Stimulated activated CD8-positive, alpha-beta memory T cell treated with anti-CD3 and anti-CD28 coated beads, Interleukin-4, amount 100 ng/mL, for 48 hours (primary cell): ENCODE measurements at places on chromosomes 11 and 22.
A peak's percentile ranks its signal among the peaks of the same experiment; 100 is the strongest.

- peak; percentile 43 for DNase-seq
These were observed 27.2 kb downstream of the IGSF9B start for GRCh38 chr11:133929401-133930052.

DNA sequence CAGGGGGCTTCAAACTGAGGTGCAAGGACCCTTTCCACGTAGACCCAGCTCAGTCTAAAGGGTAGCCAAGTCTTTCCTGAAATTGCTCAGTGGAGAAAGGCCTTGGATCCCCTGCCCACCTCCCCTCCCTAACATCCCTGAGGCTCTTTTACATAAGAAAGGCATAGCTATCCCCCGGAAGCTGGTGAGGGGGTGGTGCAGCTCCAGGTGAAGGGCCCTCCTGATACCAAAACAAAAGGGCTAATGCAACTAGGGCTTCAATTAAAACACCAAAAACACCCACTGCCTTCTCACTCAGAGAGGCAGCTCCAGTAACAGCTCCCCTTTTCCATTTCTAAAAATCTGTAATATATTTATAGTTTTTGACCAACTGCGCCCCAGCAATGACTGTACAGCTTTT, 5.8 kb downstream of the SHANK2 start:
- DNase-seq: no peak

DNA sequence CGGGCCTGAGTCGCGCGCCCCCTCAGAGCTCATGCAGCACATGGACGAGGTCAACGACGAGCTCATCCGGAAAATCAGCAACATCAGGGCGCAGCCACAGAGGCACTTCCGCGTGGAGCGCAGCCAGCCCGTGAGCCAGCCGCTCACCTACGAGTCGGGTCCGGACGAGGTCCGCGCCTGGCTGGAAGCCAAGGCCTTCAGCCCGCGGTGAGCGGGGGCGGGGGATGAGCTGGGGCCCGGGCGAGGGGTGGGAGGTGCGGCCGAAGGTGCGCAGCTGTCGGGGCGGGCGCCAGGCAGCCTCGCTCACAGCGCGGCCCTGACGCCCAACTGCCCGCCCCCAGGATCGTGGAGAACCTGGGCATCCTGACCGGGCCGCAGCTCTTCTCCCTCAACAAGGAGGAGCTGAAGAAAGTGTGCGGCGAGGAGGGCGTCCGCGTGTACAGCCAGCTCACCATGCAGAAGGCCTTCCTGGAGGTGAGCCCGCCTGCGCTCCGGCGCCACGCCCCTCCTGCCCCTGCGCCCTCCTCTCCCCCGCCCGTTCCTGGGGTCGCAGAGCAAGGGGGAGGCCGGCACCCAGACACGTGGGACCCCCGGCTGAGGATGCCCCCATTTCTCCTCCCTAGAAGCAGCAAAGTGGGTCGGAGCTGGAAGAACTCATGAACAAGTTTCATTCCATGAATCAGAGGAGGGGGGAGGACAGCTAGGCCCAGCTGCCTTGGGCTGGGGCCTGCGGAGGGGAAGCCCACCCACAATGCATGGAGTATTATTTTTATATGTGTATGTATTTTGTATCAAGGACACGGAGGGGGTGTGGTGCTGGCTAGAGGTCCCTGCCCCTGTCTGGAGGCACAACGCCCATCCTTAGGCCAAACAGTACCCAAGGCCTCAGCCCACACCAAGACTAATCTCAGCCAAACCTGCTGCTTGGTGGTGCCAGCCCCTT, 20.5 kb downstream of the EPS8L2 start:
- peak; percentile 70 for DNase-seq

DNA sequence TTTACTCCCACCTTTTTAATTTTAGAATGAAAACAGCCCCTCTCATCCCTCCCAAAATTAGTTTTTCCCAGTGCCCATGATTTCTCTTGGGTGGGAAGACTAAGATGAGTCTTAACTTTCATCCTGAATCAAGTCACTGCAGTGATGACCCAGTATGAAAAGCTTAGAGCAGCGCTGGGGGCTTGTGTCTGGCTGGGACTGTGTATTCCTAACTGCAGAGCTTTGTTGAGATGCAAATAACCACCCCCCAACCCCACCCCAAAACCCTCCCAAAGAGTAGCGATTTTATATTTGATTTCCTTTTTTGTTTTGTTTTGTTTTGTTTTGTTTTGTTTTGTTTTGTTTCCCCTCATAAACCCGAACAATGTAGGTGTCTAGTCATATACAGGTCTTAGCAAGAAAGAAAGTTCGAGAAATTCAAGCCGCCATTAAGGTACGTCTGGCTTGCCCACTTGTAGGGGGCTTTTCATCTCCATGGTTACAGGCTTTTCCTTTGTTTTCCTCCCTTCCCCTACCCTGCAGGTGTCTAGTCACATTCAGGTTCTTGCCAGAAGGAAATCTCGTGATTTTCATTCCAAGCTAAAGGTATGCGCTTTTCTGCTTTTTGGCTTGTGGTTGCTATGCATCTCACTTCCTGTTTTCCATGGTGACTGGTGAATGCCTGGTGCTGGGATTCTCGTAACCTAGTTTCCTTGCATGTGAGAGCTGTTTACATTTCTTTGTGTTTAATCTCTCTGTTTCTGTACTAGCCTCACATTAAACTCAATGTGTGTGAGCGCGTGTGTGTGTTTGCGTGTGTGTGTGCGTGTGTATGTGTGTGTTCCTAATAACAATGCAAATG, 144.6 kb upstream of the RASSF10 start:
- no peak for DNase-seq

- DNase-seq: no peak
These were observed 31.4 kb downstream of the NUMA1 start for GRCh38 chr11:72048766-72049460.

DNA sequence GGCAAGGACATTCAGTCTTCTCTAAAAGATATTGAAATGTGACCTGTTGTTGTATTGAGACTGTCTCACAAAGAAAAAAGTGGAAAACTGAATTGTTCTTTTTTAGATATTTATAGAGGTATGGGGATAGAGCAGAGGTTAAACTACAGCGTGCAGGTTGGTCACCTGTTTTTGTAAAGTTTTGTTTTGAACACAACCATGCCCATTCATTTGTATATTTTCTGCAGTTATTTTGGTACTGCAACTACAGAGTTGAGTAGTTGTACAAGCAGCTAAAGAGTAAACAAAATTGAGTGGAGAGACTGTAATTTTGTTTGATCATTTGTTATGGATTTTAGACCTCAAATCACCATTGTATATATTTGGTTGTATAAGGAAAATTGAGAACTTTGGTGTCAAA, 11.3 kb downstream of the EED start:
- no peak for DNase-seq

DNA sequence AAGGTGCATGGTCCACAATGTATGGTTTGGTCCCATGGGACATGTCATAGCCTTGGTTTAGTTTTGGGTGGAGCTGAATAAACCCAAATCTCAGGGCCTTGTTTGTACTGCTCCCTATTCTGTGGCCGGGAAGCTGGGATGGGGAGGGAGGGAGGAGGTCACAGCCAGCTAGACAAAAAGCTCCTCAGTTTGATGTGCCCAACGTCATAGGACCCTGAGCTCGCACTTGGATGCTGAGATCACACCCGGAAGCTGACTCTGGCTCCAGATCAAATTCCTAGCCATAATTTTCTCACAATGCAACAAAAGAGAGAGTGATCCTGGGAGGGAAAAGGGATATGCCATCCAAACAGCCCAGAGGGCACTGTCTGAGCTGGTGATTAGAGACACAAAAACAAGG, 1.5 kb downstream of the HSPB2 start:
- DNase-seq: no peak

DNA sequence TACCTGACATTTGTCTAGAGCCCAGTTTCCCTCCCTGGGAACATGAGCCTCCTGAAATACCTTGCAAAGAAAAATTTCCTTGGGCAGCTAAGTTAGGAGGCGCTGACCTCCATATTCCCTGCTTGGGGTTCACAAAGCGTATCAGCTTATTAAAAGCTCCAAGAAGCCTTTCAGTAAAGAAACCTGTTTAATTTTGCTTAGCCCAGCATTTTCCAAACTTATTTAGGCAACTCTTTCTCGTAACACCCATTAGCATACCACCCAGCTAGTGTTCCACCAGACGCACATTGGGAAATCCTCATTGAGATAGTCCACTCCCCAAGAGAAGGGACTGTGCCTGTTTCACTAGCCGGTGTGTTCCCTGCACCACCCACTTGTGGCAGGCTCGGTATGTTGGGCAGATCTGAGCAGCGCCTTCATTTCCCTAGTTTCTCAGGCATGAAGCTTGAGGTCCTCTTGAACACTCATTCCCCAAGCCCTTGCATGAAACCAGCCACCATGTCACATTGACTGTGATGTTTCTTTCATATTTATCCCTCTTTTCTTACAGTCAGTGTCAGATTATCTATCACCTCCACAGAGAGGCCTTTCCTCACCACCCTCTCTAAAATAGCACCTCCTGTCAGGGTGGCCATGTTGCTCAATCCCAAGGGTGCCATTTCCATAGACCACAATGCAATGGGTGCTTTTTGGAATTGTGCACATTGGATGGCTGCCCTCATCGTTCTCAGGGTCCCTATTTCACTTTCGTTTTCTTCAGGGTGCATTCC, 12.5 kb upstream of the ELF5 start:
- no peak for DNase-seq

GRCh38 chr11:10809373-10810160, 841 bp upstream of the EIF4G2 start:
- DNase-seq: peak; percentile 59

DNA sequence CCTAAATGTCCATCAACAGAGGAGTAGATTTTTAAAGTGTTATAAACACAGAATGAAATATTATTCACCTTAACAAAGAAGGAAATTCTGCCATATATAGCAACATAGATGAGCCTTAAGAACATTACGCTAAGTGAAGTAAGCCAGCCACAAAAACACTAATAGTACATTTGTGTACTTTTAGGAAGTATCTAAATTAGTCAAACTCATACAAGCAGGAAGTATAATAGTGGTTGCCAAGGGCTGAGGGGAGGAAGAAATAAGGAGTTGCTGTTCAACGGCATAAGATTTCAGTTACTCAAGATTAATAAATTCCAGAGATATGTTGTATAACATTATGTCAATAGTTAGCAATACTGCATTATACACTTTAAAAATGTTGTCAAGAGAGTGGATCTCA, 181.7 kb upstream of the ZC3H12C start:
- DNase-seq: no peak

- no peak for DNase-seq
These were observed 151.7 kb downstream of the ATXN10 start for GRCh38 chr22:45823336-45823735.

GRCh38 chr11:79762279-79762921, 321.6 kb upstream of the TENM4 start:
- no peak for DNase-seq

DNA sequence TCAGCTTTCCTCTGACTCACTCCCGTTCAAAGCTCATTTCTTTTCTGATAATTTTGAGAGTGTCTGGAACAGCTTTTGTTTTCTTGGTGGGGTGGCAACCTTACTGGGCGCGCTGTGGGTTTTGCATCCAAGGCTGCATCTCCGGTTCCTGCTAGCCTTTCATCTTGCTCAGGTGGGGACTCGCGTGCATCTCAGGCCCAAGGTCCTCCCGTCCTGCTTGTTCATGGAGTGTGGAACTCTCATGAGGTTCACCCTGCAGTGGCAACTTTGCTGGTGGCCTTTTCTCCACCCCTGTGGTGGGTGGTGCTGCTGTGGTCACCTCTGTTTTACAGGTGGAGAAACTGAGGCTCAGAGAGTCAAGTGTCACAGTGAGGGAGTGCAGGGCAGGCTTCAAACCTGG, 25.6 kb downstream of the MCM5 start:
- no peak for DNase-seq

DNA sequence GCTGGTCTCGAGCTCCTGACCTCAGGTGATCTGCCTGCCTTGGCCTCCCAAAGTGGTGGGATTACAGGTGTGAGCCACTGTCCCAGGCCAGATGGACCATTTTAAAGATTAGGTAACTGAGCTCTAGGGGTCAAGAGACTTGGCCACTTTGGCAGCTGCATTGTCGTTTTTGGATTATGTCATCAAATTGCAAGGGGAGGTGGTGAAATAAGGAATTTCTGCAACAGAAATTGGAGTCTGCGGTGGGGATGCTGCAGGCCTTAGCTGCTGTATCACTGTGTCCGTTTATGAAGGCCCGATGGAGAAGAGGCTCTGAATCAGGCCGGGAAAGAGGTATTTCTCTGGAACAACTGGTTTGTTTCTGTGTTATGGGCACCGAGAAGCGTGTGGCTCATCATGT, 34.6 kb downstream of the PTPRJ start:
- no peak for DNase-seq

DNA sequence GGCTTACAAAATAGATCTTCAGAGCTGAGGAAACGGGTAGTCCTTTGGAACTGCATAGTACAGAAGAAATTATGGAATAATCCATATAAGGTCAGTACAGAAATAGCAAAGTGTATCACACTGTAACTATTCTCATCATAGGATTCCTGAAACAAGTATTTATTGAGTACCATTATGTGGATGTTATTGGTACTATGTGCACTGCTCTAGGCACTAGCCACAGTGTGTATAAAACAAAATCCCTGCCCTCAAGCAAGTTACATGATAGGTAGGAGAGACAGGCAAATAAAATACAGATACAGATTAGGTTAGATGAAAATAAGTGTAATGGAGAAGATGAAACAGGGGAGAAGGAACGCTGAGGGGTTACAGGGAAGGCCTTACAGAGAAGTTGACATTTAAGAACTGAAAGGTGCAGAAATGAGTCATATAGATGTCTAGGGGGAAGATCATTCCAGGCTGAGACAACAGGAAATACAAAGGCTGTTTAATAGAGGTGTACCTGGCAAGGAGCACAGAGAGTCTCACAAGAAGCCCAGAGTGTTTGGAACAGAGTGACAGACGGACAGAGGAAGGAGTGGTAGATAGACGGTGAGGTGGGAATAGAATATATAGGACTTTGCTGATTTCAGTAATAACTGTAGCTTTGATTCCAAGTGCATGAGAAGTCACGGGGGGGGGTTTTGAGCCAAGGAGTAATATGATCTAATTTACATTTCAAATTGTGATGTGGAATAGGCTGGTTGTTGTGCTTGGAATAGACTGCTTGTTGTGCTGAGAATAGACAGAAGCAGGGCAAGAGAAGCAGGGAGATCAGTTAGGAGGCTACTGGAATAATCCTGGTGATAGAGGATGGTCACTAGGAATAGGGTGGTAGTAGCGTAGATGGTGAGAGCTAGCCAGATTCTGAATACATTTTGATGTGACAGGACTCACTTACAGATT, 13.7 kb downstream of the RNF141 start:
- DNase-seq: no peak

DNA sequence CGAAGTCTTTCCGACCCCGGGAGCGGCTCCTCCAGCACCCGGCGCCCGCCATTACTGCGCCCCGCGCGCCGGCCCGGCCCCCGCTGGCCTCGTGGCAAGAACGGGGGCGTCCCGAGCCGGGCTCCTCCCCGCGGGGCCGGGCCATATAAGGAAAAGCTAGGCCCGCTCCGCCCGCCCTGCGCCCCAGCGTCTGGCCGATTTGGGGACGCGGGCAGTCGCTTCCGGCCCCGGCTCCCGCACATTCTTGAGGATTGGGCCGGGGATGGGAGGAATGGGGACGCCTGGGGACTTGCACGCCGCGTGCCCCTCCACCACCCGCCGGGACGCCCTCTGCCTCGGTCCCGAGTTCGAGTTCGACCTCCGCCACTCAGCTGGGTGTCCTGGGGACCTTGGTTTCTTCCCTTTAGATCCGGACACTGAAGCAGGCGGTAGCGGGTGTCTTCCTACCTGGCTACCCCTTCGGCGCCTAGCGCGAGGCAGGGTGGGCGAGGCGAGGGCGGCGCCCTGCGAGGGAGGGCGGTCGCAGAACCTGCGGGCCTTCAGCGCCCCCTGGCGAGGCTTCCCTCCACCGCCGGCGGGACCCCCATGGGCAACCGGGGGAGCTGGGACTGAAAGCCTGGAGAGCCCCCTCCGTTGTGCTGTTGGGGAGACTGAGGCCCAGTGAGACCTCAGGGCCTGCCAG, 3.8 kb downstream of the SMTN start:
- DNase-seq: peak; percentile 93

GRCh38 chr22:26461188-26461810, 22.3 kb downstream of the HPS4 start:
- peak; percentile 71 for DNase-seq
